Caki2 (cell line): ENCODE measurements at places on chromosomes 3 and 15.

DNA sequence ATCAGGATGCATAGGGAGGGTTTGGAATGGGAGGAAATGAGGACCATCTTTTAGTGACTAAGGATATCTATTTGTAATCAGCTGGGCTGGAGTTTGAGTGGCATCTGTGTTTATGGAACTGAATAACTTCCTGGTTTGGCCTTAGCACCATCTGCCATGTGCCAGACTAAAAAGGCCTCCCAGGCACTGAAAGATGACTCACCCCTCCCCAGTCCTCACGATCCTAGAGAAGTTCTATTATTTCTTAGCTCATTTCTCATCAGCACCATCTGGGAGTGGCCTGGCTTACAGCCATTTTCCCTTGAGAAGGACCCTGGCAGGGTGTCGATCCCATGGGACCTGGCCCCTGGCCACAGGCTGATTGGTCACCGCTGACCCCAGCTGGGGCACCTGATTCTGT lies 23.9 kb upstream of the CTXND1 start:
- peak; percentile 37 for DNase-seq

DNA sequence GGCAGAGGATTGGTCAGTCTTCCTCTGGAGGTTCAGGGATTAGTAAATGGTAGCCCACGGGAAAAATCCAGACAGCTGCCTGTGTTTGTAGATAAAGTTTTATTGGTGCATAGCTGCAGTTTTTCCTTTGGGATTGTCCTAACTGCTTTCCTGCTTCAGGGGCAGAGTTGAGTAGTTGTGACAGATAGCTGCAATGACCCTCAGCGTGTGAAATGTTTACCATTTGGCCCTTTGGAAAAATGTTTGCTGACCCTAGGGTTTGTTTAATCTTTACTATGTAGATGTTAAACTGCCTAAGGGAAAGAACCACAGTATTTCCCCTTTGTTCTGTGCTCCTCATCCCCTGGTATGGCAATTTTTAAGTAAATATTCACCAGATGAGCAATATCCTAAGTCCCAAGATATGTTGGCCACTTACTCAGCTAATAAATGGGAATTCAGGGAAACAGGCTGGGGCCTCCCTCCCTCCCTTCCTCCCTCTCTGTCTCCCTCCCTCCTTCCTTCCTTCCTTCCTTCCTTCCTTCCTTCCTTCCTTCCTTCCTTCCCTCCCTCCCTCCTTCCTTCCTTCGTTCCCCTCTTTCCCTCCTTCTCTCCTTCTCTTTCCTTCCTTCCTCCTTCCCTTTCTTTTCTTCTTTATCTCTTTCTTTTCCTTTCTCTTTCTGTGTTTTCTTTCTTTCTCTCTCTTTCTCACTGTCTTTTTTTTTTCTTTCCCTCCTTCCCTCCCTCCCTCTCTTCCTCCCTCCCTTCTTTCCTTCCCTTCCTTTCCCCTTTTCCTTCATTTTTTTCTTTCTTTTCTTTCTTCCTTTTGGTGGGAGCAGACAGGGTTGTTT lies 234.6 kb upstream of the BHLHE40 start:
- peak; percentile 84 for DNase-seq

DNA sequence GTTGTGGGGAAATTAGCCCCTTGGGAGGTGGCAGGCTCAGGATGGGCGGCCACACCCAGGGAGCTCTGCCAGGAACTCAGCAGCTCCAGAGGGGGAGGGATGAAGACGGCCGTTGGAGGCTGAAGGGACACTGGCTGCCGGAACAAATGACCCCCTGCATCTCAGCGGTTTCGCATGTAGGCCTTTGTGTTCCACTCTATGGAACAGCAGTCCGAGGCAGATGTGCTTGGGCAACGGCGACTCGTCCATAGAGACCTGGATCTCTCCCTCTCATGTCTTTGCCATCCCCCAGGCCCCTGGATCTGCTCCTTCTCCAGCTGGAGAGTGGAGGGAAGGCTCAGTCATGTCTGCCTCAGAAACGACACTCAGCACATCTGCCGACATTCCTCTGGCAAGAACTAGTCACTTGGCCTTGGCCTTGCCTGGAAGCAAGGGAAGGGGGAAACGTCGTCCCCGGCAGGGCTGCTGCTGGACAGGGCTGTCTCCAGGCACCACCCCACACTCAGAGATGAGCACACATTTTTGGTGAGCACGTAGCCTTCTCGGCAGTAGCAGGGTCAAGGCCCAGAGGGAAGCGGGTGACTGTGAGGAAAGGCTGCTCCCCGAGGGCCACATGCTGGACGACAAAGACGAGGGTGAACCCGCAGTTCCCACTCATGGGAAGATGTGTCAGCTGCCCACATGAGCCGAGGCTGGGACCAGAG lies 83.8 kb downstream of the ASB7 start:
- DNase-seq, result no peak

DNA sequence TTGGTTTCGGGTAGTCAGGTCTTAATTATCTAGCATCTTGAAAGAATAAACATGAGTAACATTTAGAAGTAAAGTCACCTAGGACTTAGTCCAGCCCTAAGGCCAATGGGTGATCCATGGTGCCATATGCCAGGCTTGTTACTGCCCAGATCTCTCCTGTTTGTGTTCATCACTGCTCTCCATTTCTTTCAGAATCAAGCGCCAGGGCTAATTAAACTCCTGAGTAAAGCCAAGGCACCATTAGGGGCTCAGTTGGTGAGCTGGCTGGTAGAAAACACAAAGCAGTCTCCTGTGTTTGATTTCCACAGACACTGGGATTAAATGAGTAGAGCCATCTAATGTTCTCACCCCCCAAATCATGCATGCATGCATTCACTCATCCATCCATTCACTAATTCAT lies 11.3 kb downstream of the CYP19A1 start:
- no peak for DNase-seq

- no peak for DNase-seq
Measured at GRCh38 chr3:122907471-122907870, 112.6 kb downstream of the SLC49A4 start.

DNA sequence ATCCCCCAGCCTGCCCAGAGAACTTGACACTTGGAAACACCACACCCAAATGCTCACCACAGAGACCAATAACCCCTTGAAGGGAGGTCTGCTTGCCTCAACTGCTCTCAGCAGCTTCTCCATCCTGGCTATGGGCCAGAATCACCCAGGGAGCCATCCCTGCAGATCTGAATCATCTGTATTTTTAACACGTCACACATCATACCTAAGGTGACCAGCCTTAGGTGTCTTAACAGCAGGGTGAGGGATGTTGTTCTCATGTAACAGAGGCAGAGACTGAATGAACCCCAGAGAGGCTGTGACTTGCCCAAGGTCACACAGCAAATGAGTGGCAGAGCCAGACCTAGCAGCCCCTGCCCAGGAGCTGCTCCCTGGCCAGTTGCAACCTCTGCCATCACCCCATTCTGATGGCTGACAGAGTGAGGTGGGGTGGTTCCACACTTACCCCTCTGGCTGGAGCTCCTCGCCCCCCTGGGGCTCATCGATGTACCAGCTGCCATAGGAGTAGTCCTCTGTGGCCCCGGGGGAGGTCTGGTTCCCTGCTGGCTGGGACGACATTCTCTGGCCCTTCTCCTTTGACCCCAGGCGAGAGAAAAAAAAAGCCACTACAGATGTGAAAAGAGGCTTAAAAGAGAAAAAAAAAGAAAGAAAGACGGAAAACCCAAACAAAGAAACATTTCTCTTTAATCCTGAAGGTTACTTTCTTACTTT lies 722 bp downstream of the STRA6 start:
- peak; percentile 78 for DNase-seq

DNA sequence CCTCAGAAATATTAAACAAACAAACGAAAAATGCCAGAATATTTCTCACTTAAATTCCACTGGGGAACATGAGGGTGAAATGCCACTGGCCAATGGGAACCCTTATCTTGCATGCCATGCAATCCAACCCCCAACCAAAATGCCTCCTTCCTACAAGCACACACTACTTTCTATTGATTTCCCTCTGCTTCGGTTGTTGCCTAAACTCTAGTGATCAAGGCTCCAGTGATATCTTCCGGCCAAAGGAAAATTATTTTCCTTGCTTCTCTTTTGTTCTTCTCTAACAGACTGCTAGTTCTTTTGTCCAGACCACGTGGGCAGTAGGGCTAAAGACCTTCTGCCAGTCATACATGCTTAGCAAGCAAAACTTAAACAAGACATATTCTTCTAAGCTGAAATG lies 115.7 kb downstream of the TMCC1 start:
- no peak for DNase-seq

DNA sequence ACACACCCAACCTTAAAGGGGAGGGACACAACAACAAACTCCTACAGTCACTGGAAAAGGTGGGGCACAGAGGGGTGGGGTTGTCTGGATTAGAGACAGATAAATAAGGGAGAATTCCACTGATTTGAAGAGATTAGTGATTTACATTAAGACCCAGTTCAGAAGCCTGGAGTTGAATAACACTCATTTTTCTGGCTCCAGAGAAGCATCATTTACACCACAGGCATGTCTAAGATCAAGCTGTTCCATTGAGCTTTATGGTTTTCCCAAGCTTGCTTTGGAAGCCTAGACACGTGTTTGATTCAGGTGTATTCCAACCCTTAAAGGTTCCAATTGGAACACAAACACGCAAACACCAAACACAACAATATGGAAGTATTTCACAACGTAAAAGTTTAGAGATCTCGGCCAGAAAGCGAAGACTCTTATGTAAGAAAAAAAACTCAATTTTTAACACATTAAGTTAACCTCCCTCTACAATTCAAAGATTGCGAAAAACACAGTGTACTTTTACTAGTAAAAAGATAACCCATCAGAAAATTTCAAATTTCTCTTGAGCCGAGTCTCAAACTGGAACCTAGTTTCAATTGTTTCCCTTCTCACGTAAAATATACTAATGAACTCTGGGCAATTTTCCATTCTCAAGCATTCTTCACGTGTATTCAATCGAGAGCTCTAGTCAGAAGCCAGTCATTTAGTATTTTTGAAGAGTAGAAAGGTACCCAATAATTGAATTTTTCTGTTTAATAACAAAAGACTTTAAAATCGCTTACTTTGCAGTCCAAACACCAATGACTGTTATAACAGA lies 2.1 kb downstream of the TRA2B start:
- DNase-seq, result no peak

- DNase-seq, result no peak
Measured at GRCh38 chr3:58577269-58577821, at the start of gene FAM107A. FAM107A (minus strand) TSS chr3:58577391; CDS start chr3:58569860, 7,531 bp downstream.

DNA sequence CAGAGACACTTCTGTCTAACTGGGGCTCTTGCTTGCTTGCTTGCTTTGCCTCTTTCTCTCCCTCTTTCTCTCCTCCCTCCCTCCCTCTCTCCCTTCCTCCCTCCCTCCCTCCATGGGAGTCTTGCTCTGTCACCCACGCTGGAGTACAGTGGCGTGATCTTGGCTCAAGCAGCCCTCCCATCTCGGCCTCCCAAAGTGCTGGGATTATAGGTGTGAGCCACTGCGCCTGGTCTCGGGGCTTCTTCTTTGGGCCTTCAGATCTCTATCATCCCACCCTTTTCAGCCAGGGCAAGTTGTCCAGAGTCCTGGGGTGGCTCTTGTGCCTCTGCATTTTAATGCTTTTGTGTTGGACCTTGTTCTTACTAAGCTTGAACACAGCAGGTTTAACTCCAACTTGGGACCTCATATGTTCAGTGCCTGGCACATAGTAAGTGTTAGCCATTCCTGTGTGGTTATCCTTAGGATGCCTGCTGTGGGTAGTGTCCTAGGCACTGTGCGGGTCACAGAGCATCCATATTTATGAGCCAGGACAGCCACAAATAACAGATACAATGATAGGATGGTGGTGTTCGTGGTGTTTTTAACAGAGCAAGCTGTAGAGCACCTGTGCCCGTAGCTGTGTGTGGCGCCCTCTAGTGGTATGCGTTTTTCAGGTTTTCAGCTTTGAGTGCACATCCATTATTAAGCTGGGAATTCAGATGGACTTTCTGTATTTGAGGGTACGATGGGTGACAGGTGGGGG lies 75.1 kb downstream of the CCK start:
- peak; percentile 51 for DNase-seq

DNA sequence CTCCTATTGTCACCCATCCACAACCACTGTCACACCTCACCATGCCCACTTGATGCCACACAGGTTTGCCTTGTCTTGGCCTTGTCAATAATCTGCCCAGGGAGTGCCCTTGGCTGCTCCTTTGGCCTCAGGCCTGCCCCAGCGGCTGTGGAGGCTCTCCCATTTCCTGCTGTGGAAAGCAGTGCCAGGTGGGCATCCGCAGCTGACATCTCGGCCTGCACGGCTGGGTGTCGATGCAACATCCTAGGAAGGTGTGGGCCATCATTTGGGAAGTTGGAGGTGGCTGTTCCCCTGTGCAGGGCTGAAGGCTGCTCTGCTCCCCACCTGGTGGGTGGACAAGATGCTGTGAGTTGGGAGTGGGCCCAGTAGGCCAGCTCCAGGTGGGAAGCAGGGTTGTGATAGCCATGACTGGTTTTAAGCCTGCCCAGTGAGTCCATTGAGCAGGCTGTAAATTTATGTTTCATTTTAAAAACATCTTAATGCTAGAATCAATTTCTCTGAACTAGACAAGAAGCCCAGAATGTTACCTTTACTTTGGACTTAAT lies 12.5 kb downstream of the DNAH1 start:
- DNase-seq, result no peak
